ENCODE measurements at places on chromosomes 7 and 10.
A peak's percentile ranks its signal among the peaks of the same experiment; 100 is the strongest.

DNA sequence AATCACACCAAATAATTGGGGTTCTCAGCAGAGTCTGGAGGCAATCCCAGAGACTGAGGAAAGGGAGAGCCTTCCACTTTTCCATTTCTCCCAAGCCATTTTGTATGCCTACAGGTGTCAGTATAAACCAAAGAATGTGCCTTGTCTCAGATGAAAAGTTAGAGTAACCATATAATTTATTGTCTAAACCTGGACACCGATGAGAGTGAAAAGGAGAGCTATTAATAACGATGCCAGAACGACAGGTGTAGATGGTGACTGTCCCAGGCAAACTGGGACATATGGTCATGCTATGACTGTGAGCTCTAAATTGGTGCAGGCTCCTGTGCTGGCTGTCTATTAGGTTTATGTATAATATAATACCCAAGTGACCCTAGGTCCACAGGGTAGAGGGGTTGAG is 219.6 kb downstream of the ARHGAP12 start:
- DNase-seq, result no peak

- no peak for DNase-seq
These were observed 1.9 kb downstream of the SLC18A3 start for GRCh38 chr10:49611816-49612512.

GRCh38 chr10:51649064-51649463 is 50.3 kb downstream of the CSTF2T start:
- DNase-seq, result no peak

- no peak for DNase-seq
These were observed 8.8 kb downstream of the MICALL2 start for GRCh38 chr7:1450431-1450830.

GRCh38 chr7:130896898-130897514 is 163.0 kb upstream of the KLF14 start:
- DNase-seq, result peak; percentile 60

- no peak for DNase-seq
These were observed 953.2 kb downstream of the SORCS3 start for GRCh38 chr10:105594296-105594695.

DNA sequence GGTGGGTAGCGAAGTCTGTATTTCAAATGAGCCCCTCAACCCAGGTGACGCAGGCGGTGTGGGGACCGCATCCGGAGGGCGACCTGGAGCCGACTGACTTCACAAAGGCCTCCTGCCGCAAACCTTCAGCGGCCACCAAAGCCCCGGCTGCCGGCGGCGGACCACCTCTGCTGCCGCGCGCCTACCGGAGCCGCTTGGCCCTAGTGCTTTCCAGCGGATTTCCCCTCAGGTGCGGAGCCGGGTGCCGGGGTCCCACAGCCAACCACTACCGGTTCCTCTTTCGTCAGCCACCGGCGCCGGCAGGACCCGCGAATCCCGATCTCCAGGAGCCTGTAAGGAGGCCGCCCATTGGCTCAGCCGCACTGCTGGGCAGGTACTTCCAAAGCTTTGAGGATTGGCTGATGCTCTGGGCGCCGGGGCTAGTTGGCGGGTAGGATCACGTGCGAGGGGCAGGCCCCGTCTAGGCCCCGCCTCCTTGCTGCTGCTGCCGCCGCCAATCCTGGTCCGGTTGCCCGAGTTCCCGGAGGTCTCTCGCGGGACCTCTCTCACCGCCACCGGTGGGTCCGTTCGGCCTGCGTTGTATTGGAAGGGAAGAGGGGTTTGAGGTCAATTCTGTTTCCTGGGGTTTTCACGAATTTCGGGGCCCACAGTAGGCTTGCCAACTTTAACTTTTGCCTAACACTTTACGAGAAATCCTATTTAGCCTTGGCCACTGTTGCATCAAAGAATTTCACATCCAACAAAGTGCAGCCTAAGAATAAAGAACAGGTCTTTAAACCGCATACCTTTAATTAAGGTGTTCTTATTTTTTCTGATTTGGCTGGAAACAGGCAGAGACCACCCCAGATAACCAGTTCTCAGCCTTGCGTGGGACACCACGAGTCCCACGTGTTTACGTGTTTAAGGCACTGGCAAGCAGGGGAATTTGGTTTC is at the start of gene GSTO2:
Gene GSTO2 (plus strand): TSS at position 472 of the 933 bp plus-strand sequence. CDS start 5,732 bp downstream, outside the sequence.
- peak; percentile 97 for DNase-seq

GRCh38 chr7:106740806-106741205 is 79.8 kb upstream of the CCDC71L start:
- DNase-seq, result no peak

GRCh38 chr10:58555170-58555929 is 42.7 kb downstream of the BICC1 start:
- no peak for DNase-seq

GRCh38 chr10:86520871-86521677 is 518 bp downstream of the WAPL start:
- DNase-seq, result peak; percentile 54

DNA sequence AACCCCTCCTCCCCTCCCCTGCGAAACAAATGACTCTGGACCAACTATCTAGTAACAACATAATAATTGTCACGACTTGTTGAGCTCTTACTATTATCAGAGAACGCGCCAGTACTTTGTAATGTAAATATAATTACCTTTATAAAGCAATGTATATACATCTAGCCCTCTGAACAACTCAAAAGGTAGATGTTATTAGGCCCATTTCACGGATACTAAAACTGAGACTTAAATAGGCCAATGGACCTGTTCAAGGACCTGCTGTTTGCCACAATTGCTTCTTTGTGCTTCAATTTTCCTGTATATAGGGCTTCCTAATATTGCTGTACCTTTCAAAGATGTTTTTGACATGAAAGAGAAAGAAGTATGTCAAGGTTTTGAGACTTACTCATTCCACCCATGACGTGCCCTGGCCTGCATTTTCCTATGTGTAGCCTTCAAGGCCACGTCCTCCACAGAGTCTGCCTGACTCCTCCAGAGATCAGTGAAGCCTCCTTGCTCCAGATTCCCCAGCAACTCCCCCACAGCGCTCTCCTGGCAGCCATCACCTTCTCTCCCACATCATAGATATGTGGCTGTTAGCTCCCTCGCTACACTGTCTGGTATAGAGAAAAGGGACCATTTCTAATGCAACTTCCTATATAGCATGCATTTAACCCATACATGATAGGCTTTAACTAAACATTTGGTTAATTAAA is 156.6 kb downstream of the SKIDA1 start:
- DNase-seq, result no peak

DNA sequence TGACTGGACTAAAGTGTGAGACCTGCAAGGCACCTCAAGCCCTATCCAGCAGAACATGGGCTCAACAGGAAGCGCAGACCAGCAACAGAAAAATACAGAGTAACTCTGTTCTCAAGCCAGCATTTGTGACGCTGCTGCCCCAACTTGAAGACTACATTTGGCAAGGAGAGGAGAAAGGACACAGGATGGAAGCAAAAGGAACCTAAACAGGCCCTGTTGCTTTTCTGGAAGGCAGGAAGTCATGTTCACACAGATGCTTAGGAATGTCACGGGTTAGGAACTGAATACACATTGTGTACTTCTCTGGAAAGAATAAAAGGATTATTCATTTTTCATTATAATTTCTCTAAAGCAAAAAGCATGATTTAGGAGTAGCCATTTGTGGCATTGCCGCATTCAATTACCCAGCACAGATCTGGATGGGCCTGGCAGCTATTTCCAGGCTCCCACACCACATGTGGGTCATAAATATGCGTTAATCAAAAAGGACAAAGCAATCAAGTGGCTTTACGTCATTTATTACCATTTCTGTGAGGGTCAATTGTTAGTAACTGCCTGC is 19.8 kb upstream of the TOMM7 start:
- no peak for DNase-seq

GRCh38 chr7:90892213-90892612 is 296.1 kb downstream of the CDK14 start:
- no peak for DNase-seq

GRCh38 chr7:105006367-105007136 is 7.5 kb upstream of the KMT2E start:
- no peak for DNase-seq

DNA sequence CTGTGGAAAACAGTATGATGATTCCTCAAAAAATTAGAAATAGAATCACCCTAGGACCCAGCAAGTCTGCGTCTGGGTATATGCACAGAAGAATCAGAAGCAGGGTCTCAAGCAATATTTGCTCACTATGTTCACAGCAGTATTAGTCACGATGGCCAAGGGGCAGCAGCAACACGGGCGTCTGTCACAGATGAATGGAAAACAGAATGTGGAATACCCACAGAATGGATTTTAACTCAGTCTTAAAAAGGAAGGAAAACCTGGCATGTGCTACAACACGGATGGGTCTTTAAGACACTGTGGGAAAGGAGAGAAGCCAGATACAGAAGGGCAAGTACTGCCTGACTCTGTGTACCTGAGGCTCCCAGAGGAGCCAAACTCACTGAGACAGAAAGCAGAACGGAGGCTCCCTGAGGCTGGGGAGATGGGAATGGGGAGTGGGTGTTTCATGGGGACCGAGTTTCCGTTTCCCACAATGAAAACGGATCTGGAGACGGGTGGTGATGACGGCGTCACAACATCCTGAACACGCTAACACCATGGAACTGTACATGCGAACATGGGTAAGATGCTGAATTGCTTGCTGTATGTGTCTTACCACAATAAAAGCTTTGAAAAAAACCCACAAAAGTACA is 36.7 kb upstream of the INPP5A start:
- DNase-seq, result no peak

- DNase-seq, result no peak
These were observed 4.6 kb downstream of the NSUN5 start for GRCh38 chr7:73304071-73304470.

- DNase-seq, result no peak
These were observed 87.1 kb upstream of the CDC14C start for GRCh38 chr7:48837266-48837665.

DNA sequence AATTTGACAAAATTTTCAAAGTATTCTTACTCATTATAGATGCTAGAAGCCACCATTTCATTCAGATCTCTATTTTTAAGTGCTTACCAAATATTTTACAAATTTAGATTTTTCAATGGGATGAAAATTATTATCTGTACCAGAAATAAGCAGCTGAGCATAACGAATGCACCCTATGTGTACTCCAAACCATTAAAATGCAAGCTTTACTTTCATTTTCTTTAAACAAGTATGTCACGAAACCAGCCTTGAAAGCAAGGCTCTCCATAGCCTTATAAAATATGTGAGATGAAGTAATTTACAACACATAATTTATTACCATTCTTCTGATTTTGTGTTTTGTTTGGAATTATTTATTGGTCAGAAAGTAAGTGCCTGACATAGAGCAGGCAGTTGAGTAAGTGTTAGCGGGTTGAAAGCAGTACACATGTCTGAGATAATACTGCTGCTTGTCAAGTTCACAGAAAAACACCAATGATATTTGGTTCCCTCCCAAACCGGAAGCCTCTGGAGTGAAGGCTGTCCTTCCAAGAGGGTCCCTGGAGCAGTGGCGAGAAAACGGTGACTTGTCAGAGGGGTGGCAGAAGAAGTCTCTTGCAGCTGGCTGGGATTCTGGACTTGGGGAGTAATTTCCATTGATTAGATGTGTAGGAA is 322.7 kb upstream of the PFKP start:
- DNase-seq, result no peak

GRCh38 chr10:33032654-33033151 is 74.7 kb upstream of the ITGB1 start:
- DNase-seq, result no peak

GRCh38 chr10:71211053-71211452 is 1.3 kb upstream of the UNC5B start:
- no peak for DNase-seq

GRCh38 chr7:55568613-55569268 is 3.6 kb downstream of the VOPP1 start:
- no peak for DNase-seq

- no peak for DNase-seq
These were observed 478.1 kb downstream of the AUTS2 start for GRCh38 chr7:70076325-70076724.

GRCh38 chr7:129611246-129612111 is at the start of gene NRF1:
TSS of gene NRF1 (plus strand) at chr7:129611720. CDS start at chr7:129657352, 45,632 bp downstream.
- DNase-seq, result peak; percentile 92

DNA sequence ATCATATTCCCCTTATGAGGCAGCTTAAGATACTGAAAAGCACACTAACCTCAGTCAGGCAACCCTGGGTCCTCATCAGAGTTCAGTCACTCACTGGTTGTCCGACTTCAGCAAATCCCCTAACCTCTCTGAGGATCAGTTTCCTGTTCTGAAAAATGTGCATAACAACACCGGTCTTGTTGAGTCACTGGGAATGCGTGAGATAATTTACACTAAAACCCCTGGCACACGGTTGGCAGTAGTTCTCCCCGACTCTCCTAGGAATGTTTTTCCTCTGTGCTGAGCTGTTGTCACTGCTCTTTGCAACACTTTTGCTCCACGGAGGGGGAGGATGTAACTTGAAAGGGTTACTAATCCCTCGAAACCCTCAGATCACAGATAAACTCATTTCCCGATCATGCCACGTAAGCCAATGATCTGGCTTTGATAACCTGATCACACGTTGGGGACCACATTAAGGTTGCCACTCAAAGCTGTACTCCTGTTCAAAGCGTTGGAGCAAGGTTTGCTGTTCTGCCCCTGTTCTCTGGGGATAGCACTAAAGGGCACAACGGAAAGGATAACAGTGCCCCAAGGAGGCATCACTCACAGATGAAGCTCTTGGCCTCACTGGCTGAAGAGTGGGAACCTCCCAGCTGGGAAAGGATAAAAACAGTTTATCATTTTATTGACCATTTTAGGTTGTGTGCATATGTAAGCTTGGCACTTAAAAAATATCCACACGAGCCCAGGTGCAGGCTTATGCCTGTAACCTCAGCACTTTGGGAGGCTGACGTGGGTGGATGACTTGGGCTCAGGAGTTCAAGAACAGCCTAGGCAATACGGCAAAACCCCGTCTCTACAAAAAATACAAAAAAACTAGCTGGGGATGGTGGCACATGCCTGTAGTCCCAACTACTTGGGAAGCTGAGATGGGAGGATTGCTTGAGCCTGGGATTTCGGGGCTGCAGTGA is 5.0 kb upstream of the RBM17 start:
- no peak for DNase-seq

DNA sequence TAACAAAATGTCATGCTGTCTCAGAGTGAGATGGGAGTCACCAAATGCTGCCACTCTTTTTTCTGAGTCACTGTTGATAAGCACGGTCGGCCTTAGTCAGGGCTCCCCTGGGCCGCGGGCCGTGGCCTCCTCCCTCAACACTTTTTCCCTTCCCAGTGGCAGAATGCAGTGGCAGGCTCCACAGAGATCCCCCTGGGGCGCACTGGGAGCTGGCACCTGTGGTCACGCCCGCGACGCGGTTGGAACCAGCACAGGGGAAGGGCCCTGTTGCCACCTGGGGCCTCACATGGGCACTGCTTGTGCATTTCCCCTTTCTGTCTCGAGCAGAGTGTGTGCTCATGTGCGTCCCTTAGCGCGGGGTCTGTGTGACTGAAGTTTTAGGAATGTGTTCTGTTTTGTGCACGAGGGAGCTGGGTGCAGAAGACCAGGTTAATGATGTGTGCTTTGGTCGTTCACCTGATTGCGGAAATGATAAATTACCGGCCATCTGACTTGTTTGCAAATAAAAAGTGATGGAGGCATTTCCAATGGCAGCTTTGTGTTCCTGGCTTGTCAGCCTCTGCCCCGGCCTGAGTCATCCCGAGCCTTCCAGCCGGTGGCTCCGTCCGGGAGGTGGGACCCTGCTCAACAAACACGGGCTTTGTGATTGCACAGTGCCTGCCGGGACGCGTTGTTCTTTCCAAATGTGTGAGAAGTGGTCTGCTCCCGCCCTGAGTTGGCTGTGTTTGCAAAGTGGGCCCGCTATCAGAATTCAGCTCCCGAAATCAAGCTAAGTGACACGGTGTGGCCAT is 100.7 kb downstream of the NKX6-2 start:
- no peak for DNase-seq

Measured in GM06990 (cell line).